WTC11 (cell line): ENCODE measurements at places on chromosomes 3 and 15. TPM values are rescaled to one million over a fixed set of nuclear protein-coding genes. Genes with fewer than 3 reads are reported as not detected.

GRCh38 chr3:49277383-49277775, 347 bp upstream of the C3orf62 start:
- H3K27me3 ChIP-seq: no peaks in the 10 kb centered on the region
- peak overlapping the region; percentile 75 for H3K4me3 ChIP-seq
- peaks cover 12% of the 10 kb centered on the region for H3K4me1 ChIP-seq
- H3K36me3 ChIP-seq: peaks cover 13% of the 10 kb centered on the region
- DNase-seq: no peak
- peak overlapping the region; percentile 91 for H3K27ac ChIP-seq

DNA sequence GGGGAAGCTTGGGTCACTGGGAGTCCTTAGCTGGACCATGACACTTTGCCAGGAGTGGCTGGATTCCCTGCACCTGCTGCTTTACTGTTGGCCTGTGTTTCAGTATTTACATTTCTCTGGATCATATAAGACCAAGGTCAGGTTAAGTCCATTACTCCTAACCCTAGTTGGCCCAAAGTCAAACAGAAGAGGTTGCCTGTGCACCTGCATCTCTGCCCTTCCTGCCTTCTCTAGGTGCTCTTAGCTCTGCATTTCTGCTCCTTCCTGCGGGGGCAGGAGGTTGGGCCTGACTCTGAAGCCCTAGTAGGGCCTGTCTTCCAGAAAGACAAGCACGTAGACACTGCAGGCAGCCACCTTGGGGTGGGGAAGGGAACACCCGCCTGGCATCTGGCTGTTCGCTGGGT, 124.3 kb downstream of the RPLP1 start:
- peaks cover 2% of the 10 kb centered on the region for H3K36me3 ChIP-seq
- no peak for DNase-seq
- no peaks in the 10 kb centered on the region for H3K27me3 ChIP-seq
- no peak overlapping the region for H3K27ac ChIP-seq
- H3K4me1 ChIP-seq: peaks cover 18% of the 10 kb centered on the region
- no peak overlapping the region for H3K4me3 ChIP-seq

DNA sequence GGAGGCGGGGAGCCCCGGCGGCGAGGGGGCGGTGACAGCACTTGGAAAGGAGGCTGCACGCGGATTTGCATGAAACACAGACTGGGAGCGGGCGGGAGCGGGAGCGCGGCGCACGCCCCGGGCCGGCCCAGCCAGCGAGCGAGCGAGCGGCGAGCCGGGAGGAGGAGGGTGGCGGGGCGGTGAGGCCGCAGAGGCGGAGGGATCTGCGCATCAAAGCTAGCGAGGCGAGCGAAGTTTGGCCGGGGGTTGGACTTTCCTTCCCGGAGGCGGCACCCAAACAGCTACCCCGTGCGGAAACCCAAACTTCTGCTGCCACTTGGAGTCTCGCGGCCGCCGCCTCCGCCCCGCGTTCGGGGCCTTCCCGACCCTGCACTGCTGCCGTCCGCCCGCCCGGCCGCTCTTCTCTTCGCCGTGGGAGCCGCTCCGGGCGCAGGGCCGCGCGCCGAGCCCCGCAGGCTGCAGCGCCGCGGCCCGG, at the start of gene SMAD3:
SMAD3 (plus strand) TSS at position 72 of the 475 bp plus-strand sequence. CDS start 553 bp downstream, outside the sequence.
- H3K27me3 ChIP-seq: peaks cover 31% of the 10 kb centered on the region
- peak; percentile 85 for DNase-seq
- H3K36me3 ChIP-seq: no peaks in the 10 kb centered on the region
- H3K4me3 ChIP-seq: peak within 1 kb of the TSS; percentile 92
- peaks cover 52% of the 10 kb centered on the region for H3K4me1 ChIP-seq
- peak within 1 kb of the TSS; percentile 95 for H3K27ac ChIP-seq

DNA sequence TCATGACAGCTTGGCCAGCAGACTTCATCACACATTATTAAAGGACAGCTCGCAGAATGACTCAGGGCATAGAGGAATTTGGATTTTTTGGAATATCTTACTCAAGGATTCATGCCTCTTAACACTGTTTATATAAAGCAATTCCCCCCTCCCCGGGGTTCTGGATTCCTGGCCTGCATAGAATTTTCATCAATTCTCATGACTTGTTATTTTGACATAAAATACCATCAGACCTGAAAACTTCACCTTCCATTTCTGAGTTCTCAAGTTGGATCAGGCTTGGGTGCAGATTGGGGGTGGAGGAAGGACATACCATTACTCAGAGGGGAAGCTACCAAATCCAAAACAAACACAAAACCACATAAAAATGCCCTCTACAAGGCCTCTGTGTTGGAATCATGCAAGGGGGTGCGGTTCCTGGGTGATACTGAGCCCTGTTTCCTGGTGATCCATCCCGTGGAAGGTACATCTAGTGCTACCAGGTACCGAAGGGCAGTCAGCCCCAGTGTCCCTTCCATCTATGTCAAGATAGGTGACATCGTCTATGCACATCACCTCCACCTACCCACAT, 95.3 kb downstream of the DAPK2 start:
- H3K27ac ChIP-seq: no peak overlapping the region
- no peak for DNase-seq
- H3K4me3 ChIP-seq: no peak overlapping the region
- H3K4me1 ChIP-seq: no peaks in the 10 kb centered on the region
- no peaks in the 10 kb centered on the region for H3K27me3 ChIP-seq
- H3K36me3 ChIP-seq: no peaks in the 10 kb centered on the region

DNA sequence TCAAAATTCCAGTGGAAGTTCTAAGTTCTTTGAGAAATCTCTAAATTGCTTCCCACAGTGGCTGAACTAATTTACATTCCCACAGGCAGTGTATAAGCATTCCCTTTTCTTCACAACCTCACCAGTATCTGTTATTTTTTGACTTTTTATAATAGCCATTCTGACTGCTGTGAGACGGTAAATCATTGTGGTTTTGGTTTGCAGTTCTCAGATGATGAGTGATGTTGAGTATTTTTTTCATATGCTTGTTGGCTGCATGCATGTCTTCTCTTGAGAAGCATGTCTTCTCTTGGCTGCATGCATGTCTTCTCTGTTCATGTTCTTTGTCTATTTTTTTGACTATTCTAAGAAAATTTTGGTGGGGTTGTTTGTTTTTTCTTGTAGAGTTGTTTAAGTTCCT, 499.6 kb upstream of the CCDC54 start:
- H3K27ac ChIP-seq: peak overlapping the region; percentile 54; the same call in 1 of the 2 replicates
- H3K27me3 ChIP-seq: no peaks in the 10 kb centered on the region; the same call in 1 of the 2 replicates
- H3K4me3 ChIP-seq: no peak overlapping the region
- no peak for DNase-seq
- H3K36me3 ChIP-seq: peaks cover 7% of the 10 kb centered on the region

- no peaks in the 10 kb centered on the region for H3K36me3 ChIP-seq
- DNase-seq: no peak
- no peak overlapping the region for H3K4me3 ChIP-seq
- no peak overlapping the region for H3K27ac ChIP-seq
Observed at GRCh38 chr3:51675201-51675611, 4.2 kb downstream of the TEX264 start.

GRCh38 chr15:78976691-78977090, 31.8 kb upstream of the CTSH start:
- H3K36me3 ChIP-seq: no peaks in the 10 kb centered on the region
- DNase-seq: no peak
- H3K4me3 ChIP-seq: no peak overlapping the region
- H3K27ac ChIP-seq: no peak overlapping the region
- H3K27me3 ChIP-seq: peaks cover 16% of the 10 kb centered on the region
- peaks cover 18% of the 10 kb centered on the region for H3K4me1 ChIP-seq

- H3K36me3 ChIP-seq: no peaks in the 10 kb centered on the region
- no peak overlapping the region for H3K27ac ChIP-seq
- no peak for DNase-seq
Observed at GRCh38 chr3:170598091-170598502, 12.2 kb upstream of the SLC7A14 start.

DNA sequence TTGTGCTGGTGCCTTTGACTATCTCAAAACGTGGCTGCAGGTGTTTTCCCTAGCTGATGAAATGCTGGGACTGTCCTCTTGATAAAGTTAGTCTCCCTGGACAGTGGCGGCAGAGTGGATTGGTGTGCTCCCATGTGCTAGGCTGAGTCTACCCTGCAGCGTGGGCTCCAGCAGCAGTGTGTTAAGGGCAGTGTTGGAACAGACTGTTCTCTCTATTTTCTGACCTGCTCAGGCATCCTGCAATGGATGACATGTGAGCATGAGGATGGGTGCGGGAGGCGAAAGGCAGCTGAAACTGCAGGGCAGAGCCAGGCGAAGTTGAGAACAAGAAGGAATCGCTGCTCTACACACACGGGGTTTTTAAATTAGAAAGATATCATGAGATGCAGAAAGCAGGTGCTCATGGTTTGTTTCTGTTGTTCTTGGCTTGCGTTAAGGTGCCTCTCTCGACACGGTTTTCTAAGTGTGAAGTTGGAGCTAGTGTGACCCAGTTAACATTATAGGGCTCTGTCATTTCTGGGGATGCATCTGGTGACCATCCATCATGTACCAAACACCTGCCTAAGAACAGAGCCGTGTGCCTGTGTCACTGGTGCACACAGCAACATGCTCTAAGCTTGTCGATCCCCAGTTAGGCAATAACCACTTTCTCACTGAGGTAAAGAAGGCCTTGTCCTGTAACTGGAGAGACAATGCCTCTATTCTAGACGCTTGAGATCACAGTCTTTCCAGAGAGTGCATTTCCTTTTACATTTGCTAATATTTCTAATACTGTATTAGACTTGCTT, 44.3 kb downstream of the SLCO3A1 start:
- H3K36me3 ChIP-seq: no peaks in the 10 kb centered on the region
- H3K27me3 ChIP-seq: no peaks in the 10 kb centered on the region; the same call in 1 of the 2 replicates
- peaks cover 32% of the 10 kb centered on the region for H3K4me1 ChIP-seq
- no peak for DNase-seq
- H3K4me3 ChIP-seq: no peak overlapping the region

- H3K36me3 ChIP-seq: no peaks in the 10 kb centered on the region
- no peak overlapping the region for H3K4me3 ChIP-seq
- no peak for DNase-seq
- H3K27ac ChIP-seq: no peak overlapping the region; the same call in 1 of the 2 replicates
- H3K27me3 ChIP-seq: no peaks in the 10 kb centered on the region
Observed at GRCh38 chr3:63849175-63849574, 14.4 kb downstream of the THOC7 start.

DNA sequence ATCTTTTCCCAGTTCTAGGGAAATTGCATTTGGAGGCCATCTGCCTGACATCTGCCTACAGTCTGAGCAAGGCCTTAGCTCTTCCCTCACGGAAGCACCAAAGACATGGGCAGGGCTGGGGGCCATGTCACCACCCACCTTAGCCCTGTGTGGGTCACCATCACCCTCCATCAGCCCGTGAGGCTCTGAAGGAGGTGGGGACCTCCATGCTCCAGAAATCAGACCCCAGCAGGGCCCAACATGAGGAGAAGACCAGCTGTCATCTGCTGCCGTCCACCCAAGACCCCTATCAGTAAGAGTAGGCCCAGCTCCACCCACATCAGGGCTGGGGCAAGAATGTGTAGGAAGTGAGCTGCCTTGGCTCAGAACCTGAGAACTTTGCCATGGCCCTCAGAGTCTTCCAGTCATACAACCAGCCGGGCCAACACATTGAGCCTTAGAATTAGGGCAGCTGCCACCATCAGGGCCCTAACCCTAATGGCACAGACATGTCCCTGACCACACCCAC, 1.9 kb downstream of the TMIE start:
- peaks cover 27% of the 10 kb centered on the region for H3K27me3 ChIP-seq
- H3K36me3 ChIP-seq: no peaks in the 10 kb centered on the region
- peaks cover 11% of the 10 kb centered on the region for H3K4me1 ChIP-seq
- no peak overlapping the region for H3K27ac ChIP-seq
- no peak for DNase-seq

DNA sequence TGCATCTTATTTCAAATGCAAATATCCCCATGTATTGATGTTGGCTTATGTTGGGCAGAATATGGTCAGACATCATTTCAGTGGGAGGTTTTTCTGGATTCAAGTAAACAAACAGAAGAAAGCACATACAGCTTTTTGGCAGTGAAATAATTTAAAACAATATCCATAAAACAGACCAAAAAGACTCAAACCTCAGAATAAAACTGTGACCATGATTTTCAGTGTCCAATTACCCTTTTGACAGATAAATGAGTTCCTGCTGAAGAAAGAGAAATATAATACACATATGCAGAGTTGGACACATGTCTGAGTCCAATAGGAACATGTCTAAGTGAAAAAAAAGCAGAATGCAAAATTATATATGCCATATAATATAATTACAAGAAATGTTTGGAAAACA, 39.1 kb downstream of the PXK start:
- no peak for DNase-seq
- peaks cover 11% of the 10 kb centered on the region for H3K4me1 ChIP-seq

GOLGA8J gene
- total RNA-seq: 0.11 to 0.33 TPM in 2 of 3 replicates, not detected in the other

CCDC54 gene
- not detected in 3 replicates for total RNA-seq
